ENCODE measurements at places on chromosomes 12 and 14.

DNA sequence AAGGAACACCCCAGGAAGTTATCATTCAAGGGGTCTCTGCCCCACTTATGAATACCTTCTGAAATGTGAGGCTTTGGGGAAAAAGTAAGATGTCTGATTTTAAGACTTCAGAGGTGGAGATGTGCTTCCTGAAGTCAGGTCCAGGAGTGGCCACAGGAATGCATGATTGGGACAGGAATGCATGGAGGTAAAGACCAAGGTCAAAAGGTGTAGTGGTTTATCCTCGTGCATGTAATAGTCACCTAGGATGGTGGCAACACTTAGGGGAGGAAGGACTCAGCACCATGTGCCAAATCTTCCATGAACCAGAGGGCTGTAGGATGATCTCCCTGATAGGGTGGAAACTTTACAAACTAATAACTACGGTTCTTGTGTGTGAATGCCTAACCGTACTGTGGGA is 217.3 kb downstream of the C12orf75 start:
- no peak for DNase-seq

GRCh38 chr12:79082595-79082994 is 218.0 kb downstream of the SYT1 start:
- DNase-seq: no peak

DNA sequence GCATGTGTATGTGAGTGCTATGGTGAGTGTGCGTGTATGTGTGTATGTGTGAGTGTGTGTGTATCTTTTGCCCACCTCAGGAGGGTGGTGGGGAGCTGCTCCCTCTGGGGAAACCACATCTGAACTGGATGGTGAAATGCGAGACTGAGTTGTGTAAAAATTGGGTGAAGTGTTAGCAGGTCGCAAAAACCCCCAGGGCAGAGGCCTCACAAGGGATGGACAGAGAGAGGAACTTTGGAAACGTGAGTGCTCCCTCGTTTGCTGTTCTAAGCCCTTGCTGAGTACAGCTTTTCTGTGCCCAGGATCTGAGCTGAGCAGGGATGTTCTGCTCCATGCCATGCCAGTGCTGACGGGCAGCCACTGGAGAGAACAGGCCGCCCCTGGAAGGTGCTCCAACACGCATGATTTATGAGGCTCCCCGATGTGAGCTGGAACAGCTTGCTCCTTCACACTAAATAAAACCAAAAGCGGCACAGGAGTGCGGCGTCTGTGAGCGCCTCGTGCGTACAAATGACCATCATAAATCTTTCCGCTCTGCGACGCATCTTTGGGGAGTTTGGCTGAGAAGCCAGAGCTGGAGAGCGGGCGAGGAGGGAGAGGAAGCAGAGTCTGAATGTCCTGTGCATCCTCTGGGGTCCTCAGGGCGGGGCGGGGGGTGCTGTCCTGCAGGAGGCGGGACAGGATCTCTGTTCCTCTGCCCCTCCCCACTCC is 14.1 kb upstream of the GALNT9 start:
- DNase-seq: no peak

DNA sequence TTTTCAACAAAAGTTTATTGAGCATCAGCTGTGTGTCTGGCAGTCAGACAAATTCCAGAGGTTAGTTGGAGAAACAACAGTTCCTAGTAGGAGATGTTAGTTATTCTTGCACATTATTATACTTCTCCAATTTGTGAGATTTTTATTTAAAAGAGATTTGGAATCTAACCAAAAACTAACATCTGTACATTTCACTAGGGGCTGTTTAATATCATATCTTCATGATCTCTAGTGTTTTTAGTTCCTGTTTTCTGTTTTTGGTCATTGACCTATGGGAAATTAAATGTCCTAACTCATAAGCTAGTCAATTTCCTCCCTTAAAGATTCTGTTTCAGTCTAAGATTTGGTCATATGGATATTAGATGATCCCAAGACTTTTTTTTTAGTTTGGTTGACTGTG is 34.1 kb upstream of the KLHDC2 start:
- no peak for DNase-seq

Data from D721Med (cell line).